HT-29 (cell line): ENCODE measurements at places on chromosomes 2 and 18.

DNA sequence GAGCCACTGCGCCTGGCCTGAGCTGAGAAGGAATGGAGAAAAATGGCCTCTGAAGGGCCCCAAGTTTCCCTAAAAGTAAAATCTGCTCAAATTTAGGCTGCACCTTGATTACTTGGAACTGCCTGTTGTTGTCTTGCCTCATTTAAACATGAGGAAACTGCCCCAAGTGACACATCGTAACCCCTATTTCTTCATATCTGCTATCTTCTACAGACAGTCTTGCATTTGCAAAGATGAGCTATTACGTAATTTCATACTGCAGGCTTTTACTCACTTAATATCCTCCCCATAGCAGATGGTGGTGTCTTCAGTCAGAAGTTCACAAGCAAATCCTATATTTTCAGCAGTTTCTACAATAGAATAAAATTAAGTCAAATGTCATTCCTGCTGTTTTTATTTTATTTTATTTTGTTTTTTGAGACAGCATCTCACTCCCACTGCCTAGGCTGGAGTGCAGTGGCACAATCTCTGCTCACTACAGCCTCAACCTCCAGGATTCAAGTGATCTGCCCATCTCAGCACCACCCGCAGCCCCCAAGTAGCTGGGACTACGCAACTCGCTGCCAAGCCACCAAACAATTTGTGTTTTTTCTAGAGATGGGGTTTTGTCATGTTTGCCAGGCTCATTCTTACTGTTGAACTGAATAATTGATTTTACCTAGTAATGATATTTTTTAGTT is 45.3 kb upstream of the NARS1 start:
- DNase-seq = no peak

DNA sequence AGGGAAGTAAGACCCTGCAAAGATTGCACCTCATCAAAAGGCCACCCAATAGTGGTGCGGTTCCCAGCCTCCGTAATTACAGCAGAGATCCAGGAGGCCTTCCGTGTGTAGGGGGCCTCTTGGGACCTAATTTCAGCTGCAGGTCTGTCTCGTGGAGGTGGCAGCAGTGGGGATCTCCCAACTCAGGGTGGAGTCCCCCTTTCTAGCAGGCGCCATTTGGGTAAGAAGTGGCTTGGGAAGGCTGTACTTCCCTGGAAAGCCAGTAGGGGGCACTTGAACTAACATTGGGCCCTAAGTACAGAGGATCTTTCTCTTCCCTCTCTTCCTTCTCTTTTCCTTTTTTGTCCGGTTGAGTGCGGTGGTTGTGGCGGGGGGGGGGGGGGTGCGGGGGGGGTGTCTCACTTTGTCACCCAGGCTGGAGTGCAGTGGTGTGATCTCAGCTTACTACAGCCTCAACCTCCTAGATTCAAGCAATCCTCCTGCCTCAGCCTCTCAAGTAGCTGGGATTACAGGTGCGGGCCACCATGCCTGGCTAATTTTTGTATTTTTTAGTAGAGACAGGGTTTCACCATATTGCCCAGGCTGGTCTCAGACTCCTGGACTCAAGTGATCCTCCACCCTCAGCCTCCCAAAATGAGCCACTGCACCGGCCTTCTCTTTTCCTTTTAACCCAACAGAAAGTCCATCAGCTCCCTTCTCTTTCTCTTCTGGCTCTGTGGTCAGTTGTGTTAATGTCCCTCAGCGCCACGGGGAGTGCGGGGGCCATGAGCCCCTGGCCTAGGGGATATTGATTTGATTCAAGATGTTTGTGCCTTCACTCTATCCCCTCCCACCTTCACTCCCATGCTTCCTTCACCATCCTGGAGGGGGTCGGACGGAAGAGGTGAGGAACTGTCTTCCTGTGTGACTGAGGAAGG is 32.0 kb downstream of the CENPO start:
- no peak for DNase-seq

DNA sequence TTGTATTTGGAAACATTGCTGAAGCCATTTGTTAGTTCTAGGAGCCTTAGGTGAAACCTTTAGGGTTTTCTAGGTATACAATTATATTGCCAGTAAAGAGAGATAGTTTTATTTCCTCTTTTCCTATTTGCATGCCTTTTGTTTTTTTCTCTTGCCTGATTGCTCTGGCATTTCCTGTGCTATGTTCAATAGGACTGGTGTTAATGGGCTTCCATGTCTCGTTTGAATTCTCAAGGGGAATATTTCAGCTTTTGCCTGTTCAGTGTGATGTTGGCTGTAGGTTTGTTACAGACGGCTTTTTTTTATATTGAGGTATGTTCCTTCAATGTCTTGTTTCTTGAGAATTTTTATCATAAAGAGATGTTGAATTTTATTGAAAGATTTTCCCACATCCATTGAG is 1054.9 kb upstream of the NXPH2 start:
- no peak for DNase-seq

GRCh38 chr2:232484628-232485347 is 2.8 kb downstream of the ECEL1 start:
- DNase-seq = no peak

GRCh38 chr18:26459340-26459739 is 89.0 kb downstream of the KCTD1 start:
- no peak for DNase-seq

DNA sequence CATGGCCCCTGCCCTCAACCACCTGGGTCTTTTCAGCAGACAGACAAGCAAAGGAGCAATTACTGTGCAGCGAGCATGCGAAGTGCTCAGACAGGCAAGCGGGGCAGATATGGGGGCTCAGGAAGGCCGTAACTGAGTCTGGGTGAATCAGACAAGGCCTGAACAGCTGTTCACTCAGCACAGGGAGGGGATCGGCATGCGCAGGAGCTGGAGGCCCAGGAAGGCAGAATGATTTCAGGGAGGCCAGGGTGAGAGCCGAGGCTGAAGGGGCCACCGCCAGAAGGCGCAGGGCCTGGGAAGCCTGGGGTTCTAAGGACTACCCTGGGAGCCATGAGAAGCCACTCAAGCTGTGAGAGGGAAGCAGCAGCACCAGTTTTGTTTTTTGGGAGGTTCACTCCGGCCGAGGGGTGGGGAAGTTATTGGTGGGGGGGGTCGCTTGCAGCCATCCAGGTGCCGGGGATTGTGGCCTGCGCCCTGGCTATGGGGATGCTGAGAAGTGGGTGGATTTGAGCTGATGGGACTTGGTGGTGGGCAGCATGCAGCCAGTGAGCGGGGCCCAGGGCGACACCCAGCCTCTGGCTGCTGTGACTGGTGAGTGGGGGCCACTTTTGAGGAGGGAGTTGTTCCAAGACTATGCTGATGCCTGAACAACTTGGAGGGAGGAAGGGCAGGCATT is 132.2 kb downstream of the TSN start:
- DNase-seq = no peak

DNA sequence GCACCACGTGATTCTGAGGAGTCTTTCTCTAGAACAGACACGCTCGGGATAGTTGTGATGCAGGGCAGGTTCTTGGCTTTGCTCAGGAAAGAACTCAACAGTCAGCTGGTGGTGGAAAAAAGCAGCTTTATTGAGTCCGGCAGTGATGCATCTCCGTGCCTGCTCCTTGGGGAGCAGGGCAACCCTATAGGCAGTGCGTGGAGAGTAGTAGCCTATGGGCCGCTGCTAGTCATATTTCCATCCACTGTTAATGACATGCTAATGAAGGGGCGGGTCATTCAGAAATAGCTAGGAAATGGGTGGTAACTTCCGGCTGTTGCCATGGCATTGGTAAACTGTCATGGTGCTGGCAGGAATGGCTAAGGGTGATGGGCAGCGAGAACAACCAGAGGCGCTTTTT is 11.6 kb upstream of the ACKR3 start:
- DNase-seq = no peak
